ENCODE measurements at places on chromosomes 13 and 19. TPM values are rescaled to one million over a fixed set of nuclear protein-coding genes. Genes with fewer than 3 reads are reported as not detected.

Gene ZNF730
- total RNA-seq: 0.11 TPM

Gene ELANE
- total RNA-seq: 1.6 TPM

Gene KLK3
- not detected for total RNA-seq

Gene AMH
- total RNA-seq: 0.89 TPM

Gene KMT2B
- total RNA-seq: 12.7 TPM

GRCh38 chr13:28140433-28141125, 2.2 kb downstream of the PAN3 start:
- DNase-seq: no peak

GRCh38 chr19:28021259-28022185, 1191.4 kb downstream of the UQCRFS1 start:
- no peak for DNase-seq

DNA sequence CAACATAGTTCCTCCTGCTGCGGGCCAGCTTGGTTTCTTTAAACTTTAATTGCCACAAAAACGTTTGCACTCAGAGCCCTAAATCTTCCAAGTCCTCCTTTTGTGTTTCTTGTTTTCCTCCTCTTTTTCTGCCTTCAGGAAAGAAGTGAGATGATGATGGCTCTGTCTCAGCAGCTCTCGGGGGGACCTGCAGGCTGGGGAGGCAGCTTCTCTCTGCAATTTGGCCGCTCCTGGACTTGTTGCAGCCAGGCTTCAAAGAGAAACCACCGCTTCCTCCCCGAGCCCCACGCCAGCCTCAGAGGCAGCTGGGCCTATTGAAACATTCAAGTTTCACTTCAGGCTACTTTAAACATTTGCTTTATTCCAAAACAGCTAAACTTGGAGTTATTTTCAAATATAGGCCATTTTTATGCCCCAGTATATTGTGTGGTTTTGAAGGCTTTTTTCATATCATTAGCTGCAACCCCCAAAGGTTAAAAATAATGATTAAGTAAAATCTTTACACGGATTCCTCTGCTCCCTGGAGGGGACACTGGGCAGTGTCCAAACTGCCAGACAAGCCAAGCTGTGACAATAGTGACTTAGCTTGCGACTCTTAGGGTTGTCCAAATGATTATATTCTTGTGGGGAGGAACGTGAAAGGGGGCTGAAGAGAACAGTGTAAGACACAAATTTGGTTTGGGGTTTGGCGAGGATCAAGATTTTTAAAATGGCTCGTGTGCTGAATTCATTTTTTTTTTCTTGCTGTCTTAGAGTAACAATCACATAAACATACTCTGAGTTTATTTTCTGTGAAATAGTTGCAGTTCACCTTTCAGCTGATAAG, 330.8 kb downstream of the DLEU7 start:
- DNase-seq: peak; percentile 78
